Small intestine (tissue), 16 donors: ENCODE measurements at places on chromosomes 4 and X.

DNA sequence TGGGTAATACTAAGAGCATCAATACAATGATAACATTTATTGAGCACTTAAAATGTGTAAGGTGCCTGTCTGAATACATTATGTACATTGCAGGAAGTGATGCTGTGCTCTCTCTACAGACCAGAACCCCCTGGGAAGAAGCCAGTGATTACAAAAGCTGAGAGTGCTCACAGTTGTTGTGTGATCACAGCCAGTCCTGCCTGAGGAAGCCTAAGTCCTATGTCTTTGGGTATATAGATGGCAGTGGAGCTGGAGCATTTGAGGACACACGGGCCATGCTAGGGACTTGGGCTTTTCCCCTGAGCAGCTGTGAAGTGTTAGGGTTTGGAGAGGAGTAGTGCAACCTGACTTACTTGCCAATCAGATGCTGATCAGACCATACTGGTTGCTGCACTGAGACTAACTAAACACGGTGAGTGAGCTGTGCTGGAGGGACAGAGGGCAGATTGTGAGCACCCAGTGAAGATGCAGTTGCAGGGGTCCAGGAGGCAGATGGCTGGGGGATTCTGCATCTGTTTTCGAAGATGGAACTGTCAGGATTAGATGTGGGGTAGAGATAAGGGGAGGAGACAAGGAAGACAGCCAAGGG, 60.8 kb upstream of the TBC1D14 start:
- H3K4me3 ChIP-seq = no peak overlapping the region
- H3K4me1 ChIP-seq = no peaks in the 10 kb centered on the region

GRCh38 chrX:67585401-67585800, 41.6 kb downstream of the AR start:
- H3K36me3 ChIP-seq = no peaks in the 10 kb centered on the region
- H3K27ac ChIP-seq = no peak overlapping the region
- H3K4me3 ChIP-seq = no peak overlapping the region
- no peak for DNase-seq
- no peaks in the 10 kb centered on the region for H3K4me1 ChIP-seq

DNA sequence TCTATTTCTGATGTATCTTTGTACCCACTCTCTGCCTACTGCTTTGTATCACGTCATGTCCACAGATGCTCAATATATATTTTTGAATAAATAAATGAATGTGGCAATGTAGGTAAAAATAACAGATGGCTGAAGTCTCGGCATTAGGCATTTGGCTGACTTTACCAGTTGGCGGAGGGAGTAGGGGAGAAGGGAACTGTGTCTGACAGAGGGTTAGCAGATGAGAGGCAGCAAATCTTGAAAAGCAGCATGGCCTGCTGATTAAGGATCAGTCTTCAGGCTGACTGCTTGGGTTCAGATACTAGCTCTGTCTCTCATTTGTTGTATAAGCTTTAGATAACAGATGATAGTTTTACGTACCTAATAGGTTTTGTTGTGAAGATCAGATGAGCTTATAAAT, 31.9 kb upstream of the RASGEF1B start:
- H3K27me3 ChIP-seq = no peaks in the 10 kb centered on the region
- H3K36me3 ChIP-seq = no peaks in the 10 kb centered on the region
- DNase-seq = no peak
- no peak overlapping the region for H3K4me3 ChIP-seq

DNA sequence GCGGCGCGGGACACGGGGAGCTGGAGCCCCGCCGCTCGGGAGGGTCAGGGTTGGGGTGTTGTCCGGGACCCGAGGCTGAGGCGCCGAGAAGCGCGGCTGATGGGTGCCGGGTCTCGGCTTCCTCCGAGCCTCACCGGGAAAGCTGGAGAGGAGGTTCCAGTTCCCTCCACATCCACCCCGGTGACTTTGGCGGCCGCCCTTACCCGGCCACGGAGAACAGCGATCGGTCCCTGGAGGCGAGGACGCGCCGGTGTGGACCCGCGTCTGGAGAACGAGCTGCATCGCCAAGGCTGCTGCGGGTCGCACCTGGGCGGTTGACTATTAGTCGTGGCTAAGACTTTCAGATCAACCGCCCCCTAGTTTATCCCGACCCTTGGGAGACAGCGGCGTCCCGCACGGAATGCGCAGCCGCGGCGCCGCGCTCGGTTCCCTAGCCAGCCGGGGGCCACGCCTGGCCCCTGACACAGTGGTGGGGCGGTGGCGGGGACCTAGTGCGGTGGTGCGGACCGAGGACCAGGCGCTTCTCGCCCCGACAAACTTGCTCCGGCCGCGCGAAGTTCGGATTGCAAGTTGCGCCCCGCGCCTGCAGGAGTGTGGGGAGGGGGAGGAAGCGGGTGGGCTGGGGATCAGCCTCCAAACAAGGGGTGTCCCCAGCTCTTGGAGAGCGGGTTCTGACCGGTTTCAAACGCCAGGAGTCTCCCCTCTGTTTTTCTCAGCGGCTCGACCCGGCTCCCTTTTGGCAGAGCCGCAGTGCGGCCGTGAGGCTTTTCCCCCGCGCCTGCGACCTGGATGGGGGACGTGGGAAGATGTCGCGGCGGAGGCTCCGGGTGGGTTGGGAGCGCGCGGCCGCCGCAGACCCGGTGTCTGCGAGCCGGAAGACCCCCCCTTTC, 568 bp downstream of the FHDC1 start:
- peak overlapping the region; percentile 81 for H3K27ac ChIP-seq
- peak; percentile 81 for DNase-seq
- no peaks in the 10 kb centered on the region for H3K27me3 ChIP-seq
- peaks cover 2% of the 10 kb centered on the region for H3K4me1 ChIP-seq

DNA sequence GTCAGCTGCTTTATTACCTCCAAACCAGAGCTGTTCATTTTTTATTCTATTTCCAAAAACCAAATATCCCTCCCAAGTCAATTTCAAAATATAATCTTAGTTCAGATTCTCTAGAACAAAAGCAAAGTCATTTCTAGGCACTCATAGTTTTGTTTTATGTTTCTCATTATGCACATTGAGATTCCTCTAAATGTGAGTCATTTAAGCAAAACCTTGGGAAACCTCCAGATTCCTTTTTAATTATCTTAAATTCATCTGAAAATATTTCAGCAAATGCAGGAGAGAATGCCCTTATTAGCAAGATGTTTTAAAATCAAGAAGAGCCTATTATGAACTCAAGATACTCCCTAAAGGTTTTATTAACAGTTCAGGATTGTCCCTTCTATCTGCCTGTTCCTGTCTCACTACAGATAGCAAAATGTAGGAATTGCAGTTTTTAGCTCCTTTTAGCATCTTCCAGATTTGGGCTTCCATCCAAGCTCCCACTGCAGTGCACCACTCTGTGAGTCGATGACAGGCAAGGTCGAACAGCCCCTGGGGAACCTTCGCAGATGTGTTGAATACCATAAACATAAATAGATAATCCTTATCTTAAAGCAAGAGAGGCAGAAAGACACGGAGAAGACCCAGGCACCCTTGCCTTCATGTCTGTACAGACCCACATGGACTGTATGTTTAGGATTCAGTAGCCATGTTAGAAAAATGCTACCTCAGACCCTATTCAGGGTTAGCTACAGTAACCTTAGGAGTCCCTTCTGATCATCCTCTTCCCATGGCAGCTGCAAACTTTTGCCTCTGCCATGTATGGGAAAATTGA, 11.3 kb upstream of the SLC9A7 start:
- no peak for DNase-seq
- no peak overlapping the region for H3K4me3 ChIP-seq
- no peaks in the 10 kb centered on the region for H3K36me3 ChIP-seq
- H3K27me3 ChIP-seq = no peaks in the 10 kb centered on the region

- no peak overlapping the region for H3K27ac ChIP-seq
- H3K36me3 ChIP-seq = no peaks in the 10 kb centered on the region
- no peaks in the 10 kb centered on the region for H3K27me3 ChIP-seq
- no peak for DNase-seq
- H3K4me1 ChIP-seq = no peaks in the 10 kb centered on the region
These were observed 2.7 kb upstream of the ACOT9 start for GRCh38 chrX:23745786-23746185.

GRCh38 chr4:88216395-88216794, 58.0 kb upstream of the ABCG2 start:
- peaks cover 2% of the 10 kb centered on the region for H3K4me1 ChIP-seq
- H3K4me3 ChIP-seq = no peak overlapping the region
- no peak overlapping the region for H3K27ac ChIP-seq
- DNase-seq = peak; percentile 14
- no peaks in the 10 kb centered on the region for H3K36me3 ChIP-seq
- H3K27me3 ChIP-seq = no peaks in the 10 kb centered on the region

DNA sequence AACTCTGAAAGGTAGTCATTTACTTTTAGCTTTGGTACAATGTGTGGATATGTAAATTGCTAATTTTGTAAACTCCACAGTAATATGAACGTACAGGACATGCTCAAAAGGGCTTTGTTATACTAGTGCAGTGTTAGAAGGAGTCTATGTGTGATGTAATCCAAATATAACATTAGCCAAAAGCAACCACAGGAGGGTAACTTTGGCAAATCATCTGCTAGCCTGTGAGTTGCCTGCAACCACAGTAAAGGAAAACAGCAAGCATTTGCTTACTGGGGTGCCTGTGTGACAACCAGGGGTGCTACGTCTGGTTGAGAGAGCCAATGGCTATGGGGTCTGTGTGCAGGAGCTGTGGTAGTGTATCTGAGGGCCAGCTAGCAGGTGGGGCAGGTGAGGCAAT, 245.8 kb downstream of the ADAMTS3 start:
- no peaks in the 10 kb centered on the region for H3K4me1 ChIP-seq
- H3K27me3 ChIP-seq = no peaks in the 10 kb centered on the region
- no peak for DNase-seq

DNA sequence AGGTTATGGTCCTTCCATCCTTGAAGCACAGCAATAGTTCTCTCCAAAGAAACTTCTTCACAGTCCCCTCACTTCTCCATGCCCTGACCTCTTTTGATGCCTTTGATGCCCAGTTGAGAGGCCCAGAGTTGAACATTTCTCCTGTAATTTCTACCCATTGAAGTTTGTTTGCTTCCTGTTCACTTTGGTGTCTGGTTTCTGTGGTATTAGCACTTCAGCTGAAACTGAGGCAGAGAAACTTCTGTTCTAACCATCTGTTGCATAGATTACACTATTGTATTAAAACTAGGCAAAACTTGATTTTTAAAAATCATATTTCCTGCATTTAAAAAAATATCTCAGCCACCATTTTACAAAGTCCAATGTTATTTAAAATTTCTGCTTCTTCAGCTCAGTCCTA, 89.8 kb upstream of the ADGRG2 start:
- no peaks in the 10 kb centered on the region for H3K36me3 ChIP-seq
- no peak for DNase-seq
- no peak overlapping the region for H3K4me3 ChIP-seq
- no peak overlapping the region for H3K27ac ChIP-seq

DNA sequence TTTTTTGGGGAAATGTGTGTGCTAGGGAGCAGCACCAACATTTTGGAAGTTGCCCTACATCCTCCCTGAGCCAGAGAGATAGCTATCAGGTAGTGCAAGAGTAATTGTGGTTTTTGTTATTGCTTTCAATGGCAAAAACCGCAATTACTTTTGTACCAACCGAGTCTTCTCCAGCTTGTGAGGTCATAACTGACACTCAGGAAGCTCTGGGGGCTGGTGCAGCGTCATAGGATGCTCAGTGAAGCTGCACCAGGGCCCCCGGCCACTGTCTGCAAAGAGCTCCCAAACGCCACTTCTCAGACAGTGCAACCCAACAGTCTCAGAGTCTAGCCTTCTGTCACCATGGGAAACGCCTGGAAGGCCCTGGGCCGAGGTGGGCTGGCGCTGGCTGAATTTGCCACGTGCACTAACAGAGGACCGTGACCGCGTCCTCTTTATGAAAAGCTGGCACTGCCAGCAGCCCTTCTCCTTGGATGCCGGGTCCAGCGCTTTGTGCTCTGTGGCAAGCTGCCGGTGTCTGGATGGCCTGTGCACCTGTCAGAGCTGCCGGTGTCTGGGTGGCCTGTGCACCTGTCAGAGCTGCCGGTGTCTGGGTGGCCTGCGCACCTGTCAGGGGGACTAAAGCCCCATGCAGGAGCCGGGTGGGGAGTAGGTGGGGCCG, 19.4 kb downstream of the SH3TC1 start:
- H3K27ac ChIP-seq = no peak overlapping the region
- no peaks in the 10 kb centered on the region for H3K27me3 ChIP-seq
- no peak for DNase-seq
- H3K4me3 ChIP-seq = no peak overlapping the region

- H3K27me3 ChIP-seq = no peaks in the 10 kb centered on the region
- no peak for DNase-seq
- no peaks in the 10 kb centered on the region for H3K4me1 ChIP-seq
- H3K36me3 ChIP-seq = no peaks in the 10 kb centered on the region
These were observed 33.3 kb downstream of the IL2 start for GRCh38 chr4:122423246-122423645.

GRCh38 chr4:27008679-27009078, 148.0 kb downstream of the STIM2 start:
- no peak overlapping the region for H3K4me3 ChIP-seq
- H3K27me3 ChIP-seq = no peaks in the 10 kb centered on the region
- H3K36me3 ChIP-seq = peaks cover 3% of the 10 kb centered on the region
- no peaks in the 10 kb centered on the region for H3K4me1 ChIP-seq
- H3K27ac ChIP-seq = no peak overlapping the region

DNA sequence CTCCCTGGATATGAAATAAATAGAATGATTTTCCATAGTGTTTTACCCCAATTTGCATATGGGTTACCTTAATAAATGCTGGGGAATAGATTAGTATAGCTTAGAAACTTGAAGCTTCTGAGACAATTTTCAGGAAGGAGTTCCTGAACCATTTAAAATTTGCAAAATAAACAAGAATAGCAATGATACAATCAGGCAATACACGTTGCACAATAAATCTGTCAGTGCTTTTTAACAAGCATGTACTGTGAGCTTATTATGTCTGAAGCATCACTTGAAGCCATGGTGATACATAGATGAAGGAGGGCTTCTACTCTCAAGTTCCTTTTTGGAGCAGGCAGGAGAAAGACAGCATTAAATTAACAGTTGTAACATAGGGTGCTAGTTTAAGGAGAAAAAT, 84.2 kb upstream of the WDFY3 start:
- H3K36me3 ChIP-seq = no peaks in the 10 kb centered on the region
- H3K27me3 ChIP-seq = no peaks in the 10 kb centered on the region
- no peak for DNase-seq
- no peaks in the 10 kb centered on the region for H3K4me1 ChIP-seq

DNA sequence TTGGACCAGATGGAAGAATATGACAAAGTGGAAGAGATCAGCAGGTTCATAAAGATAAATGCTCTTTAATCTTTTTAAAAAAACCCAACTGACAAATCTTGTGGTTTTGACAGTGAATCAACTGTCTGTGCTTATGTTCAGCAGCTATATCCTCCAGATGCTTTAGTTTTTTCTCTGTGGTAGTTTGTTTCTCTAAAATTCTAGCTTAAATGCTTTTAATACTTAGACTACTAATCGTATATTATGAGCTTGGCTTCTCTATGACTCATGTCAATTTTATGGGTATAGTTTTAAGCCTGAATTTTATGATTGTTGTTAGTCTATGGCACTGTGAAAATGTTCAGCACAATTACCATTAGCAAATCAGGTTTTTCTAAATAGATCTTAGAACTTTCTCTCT, 12.9 kb downstream of the HHIP start:
- no peak for DNase-seq
- no peaks in the 10 kb centered on the region for H3K36me3 ChIP-seq
- H3K4me3 ChIP-seq = no peak overlapping the region
- H3K27me3 ChIP-seq = no peaks in the 10 kb centered on the region
- H3K4me1 ChIP-seq = no peaks in the 10 kb centered on the region
- H3K27ac ChIP-seq = no peak overlapping the region
